Dermis microvascular lymphatic vessel endothelial cell (primary cell): ENCODE measurements at places on chromosomes 6 and 20. TPM values are rescaled to one million over a fixed set of nuclear protein-coding genes. Genes with fewer than 3 reads are reported as not detected.

XPO5 gene
- 21.2 and 23.6 TPM in 2 replicates for total RNA-seq

VNN1 gene
- total RNA-seq, result under 0.01 TPM in 1 of 2 replicates, not detected in the other

POU5F1 gene
- not detected in 2 replicates for total RNA-seq

SAPCD1 gene
- total RNA-seq, result 2.0 and 3.3 TPM in 2 replicates

PDYN gene
- total RNA-seq, result not detected in 2 replicates

CCM2L gene
- 17.3 and 27.6 TPM in 2 replicates for total RNA-seq

BEND6 gene
- under 0.01 and 0.13 TPM in 2 replicates for total RNA-seq

MAPK14 gene
- 34.5 and 41.2 TPM in 2 replicates for total RNA-seq

DNA sequence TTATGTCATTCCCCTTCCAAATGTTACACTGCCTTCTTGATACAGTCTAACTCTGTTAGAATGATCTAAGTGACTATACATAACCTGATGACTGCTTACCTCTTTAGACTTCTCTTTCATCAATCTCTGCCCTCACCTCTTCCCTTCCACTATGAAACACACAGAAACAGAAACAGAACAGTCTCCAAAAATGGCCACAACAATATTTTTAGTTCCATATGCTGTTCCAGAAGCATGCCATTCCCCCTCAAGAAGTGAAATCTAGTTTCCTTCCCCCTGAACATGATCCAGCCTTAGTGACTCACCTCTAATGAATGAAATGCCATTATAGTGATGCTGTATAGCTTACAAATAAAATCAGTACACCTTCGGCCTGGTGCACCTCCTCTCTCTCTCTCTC, 229.3 kb upstream of the TENT5A start:
- no peak for DNase-seq

DNA sequence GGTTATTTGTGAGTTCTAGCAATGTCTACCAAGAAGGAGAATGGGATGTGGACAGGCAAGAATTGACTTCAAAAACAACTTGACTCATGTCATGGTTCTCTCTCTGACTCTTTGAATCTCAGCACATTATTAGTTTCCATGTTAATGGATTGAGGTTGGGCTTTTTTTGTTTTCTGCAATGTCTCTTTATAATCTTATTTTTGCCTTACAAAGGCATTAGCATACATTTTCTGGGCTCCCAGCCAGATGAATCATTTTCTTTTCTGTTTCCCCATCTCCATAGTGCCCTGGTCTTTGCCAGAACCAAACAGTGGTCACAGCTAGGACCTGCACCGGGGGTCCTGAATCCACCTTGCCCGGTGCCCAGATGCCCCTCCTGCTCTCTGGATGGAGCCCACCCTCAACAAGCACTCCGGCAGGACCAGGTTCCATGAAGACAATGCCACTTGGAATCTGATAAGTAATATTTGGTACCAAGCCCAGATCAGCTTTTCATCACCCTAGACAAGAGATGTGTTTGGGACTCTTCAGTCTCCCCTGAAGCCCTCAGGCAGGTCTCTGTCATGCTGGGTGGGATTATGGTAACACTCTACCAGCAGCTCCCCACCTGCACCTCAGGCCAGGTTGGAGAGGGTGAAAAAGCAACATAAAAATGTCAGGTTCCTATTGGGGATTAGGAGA, 266.7 kb upstream of the SULF2 start:
- peak; percentile 91 for DNase-seq

DNA sequence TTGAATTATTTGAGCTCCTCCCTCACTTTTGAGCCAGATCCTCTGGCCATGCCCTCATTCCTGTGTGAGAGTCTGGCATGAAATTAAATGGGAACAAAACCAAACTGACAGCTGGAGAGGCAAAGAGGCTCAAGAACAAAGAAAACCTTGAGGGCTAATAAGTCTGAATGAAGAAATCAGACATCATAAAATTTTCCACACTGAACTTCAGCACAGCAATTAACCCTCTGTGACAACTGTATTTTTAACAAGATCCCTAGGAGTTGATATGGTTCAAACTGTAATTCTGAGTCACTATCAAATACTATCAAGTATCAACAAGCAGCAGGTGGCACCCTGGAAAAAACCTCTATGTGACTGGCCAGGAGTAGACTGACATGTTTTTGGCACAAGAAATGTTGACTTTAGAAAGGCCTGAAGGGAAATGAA, 109.4 kb upstream of the EMILIN3 start:
- peak; percentile 98 for DNase-seq

DNA sequence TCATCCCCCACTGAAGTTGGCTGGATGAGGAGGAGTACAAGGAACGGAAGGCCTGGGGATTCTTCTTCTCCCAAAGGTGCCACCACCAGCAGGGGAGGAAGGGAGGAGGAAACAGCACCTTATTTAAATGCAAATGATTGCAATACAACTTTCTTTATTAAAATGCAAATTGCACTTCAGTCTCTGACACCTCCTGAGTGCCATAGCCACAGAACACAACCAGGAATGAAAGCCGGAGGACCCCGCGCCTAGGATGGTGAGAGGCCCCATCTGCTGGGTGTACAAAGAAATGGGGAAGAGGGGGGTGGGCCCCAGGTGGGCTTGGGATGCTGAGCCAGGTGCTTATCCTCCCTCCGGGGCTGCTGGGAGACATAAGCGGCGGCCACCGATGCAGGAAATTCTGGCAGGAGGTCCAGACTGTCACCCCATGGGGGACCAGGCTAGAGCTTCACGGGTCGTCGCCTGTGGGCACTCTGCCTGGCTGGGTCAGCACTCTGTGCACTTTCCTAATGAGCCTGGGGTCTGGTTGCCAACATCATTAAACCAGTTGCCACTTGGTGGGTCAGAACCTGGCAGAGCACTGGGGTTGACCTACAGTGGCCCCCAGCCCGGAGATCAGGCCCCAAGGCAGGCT, 154.2 kb upstream of the MLN start:
- DNase-seq, result no peak

DNA sequence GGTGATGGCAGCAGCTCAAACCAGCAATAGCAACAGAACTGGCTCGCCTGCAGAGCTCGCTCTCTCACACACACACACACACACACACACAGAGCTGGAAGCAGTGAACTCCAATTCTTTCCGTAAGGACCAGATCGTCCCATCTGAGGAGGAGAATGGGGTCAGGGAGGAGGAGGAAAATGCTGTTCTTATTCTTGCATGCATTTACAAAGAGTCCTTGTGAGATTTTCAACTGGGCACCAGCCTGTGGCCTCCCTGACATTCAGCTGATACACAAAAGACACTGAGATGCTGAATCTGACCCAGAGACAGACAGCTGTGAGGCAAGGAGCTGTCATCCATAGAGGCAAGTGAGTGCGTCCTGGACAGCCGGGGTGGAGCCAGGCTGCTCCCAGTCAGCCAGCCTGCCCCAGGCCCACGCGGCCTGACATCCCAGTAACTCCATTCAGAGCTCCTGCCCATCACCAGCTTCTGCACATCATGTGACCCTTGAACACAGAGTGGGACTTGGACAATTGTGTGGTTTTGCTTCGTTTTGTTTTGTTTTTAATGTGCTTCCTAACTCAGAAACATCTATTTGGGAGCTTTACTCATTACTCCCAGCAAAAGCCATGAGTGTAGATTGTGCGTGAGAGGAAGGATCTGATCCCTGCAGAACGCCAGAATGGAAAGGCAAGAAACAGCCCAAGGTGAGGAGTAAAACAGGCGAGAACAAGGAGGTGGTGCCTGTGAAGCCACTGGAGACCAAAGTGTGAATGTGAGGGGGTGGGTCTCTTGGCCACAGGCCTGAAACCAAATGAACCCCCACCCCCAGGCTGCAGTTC, 2.1 kb downstream of the SERPINB9 start:
- DNase-seq, result peak; percentile 49

- no peak for DNase-seq
Observed at GRCh38 chr20:48490961-48491831, 336.6 kb downstream of the PREX1 start.

- no peak for DNase-seq
Observed at GRCh38 chr20:3106185-3106584, 21.7 kb upstream of the AVP start.

GRCh38 chr6:127547215-127547614, 28.1 kb upstream of the MTCL3 start:
- peak; percentile 2 for DNase-seq

- DNase-seq, result no peak
Observed at GRCh38 chr6:71887006-71887743, 825 bp downstream of the RIMS1 start.

GRCh38 chr6:40925341-40925740, 113.7 kb downstream of the UNC5CL start:
- no peak for DNase-seq

DNA sequence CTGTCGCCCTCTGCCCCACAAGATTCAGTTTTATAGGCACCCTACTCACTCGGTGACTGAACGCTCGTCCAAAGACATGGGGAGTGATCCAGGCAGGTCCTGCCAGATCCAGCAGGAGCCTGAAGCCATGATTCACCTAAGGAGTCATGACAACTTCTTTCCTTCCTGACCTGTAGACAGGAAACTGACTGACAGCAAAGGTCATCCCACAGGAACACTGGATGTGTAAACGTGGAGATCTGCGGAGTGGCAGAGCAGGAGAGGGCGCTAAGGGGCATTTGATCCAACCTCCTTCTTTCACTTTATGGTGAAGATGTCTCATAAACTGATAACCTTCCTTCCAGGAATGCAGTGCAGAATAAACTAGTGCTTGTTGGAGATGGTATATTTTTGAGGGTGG, 192.2 kb downstream of the GJA10 start:
- no peak for DNase-seq

- DNase-seq, result no peak
Observed at GRCh38 chr20:13299401-13299800, 78.3 kb downstream of the ISM1 start.

DNA sequence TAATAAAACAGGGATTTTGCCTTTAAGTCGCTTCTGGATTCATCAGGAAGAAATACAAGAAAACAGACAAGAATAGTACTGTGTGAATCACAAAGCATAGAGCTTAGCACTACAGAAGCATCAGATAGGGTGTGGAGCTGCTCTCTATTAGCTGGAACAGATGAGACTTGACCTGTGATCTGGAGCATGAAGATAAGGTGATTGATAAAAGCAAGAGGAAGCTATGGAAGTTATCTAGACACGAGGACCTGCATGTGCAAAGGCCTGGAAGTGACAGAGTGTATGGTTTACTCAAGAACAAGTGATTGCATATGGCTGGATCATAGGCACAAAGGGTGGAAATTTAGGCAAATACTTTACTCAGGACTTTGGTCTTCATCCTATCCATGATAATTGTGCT, 112.9 kb upstream of the MLIP start:
- no peak for DNase-seq

DNA sequence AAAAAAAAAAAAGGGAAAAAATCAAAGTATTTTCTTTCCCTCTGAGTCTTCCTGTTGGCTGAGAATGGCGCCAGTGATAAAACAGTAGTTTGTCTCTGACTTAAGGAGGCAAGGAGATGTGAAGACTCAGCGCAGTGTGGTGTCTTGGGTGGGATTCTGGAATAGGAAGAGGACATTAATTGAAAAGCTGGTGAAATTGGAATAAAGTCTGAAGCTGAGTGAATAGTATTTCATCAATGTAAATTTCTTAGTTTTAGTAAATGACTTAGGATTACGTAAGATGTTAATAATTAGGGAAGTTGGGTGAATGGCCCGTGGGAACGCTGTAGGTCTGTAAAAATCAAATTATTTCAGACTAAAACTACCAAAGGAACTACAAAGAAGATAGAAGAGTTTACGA, 122.8 kb upstream of the ZNF217 start:
- no peak for DNase-seq

DNA sequence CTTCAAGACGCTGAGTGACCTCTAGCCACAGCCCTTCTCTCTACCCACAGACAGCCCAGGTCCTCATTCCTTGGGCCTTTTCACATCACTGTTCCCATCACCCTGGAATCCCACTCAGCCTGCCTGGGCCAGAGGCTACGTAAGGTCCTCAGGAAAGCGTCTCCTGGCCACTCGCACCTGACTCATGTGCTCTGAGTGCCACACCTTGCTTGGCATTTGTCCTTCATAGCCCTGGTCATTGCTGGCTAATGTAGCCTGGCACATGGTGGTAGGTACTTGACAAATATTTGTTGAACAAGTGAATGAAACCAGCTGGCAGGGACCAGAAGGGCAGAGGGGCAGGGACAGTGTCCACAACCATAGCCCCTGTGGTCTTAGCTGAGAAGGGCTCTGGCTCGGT, 50.6 kb upstream of the FANCE start:
- no peak for DNase-seq

DNA sequence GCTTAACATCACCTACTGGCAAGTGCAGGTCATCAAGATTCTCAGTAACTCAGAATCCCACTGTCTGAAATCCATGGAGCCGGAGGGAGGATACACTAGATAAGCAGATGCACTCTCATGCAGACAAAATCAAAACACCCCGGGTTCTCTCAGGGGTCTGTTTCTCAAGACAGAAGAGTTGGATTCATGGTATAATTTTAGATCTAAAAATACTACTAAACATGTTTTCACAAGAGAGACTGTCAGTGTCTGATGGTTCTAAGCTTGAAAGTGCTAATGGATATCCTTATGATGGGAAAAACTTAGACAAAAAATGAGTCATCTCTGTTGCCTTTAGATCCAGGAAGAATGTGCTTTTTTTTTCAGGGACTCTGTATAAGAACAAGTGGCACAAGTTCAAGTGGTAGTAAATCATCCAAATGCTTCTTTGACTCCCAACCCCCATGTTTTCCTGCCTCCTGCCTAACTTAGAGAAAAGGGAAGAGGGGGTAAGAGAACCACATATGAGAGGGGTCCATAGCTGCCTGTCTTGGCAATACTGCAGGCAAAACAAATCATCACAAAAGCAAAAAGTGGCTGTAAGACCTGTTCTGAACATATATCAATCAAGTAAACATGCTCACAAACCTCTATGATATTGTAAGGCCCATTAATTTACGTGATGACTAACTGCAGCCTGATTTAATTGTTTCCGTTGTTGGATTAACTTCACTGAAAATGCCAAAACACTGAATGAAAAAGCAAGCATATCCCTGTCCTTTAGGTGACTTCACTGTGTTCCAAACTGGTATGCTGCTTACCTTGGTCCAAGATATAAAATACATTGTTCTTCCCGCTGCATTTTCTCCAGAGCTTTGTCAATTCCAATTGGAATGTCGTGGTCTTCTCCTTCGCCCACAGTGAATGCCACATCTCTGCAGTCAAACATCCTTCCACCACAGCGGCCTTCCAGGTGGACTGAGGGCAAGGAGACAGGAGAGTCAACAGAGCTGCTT, 84.0 kb upstream of the TULP1 start:
- peak; percentile 97 for DNase-seq

DNA sequence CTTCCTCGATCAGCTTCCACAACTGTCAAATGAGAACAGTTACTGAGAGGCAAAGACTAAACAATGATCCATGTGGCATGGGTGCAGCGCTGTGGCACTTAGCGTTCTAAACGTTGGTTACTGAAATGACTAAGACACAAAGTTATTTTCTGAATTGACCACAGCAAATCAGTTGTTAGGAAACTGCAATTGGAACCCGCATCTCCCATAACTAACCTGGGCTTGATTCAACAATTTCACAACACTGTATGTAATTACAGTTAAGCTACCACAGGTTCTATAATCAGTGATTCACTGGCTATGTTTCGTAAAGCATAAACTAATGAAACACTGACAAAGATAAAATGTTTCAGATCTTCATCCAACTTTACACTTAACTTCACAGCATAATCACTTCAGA, 12.5 kb downstream of the WDR27 start:
- DNase-seq, result no peak

- DNase-seq, result no peak
Observed at GRCh38 chr6:46115634-46116033, 14.2 kb upstream of the ENPP4 start.

GRCh38 chr6:95723638-95724037, 146.3 kb downstream of the MANEA start:
- no peak for DNase-seq
